AG04449 (cell line): ENCODE measurements at places on chromosomes 16 and 17.

GRCh38 chr17:33798308-33798707 is 456.8 kb upstream of the CCL2 start:
- no peak for DNase-seq

DNA sequence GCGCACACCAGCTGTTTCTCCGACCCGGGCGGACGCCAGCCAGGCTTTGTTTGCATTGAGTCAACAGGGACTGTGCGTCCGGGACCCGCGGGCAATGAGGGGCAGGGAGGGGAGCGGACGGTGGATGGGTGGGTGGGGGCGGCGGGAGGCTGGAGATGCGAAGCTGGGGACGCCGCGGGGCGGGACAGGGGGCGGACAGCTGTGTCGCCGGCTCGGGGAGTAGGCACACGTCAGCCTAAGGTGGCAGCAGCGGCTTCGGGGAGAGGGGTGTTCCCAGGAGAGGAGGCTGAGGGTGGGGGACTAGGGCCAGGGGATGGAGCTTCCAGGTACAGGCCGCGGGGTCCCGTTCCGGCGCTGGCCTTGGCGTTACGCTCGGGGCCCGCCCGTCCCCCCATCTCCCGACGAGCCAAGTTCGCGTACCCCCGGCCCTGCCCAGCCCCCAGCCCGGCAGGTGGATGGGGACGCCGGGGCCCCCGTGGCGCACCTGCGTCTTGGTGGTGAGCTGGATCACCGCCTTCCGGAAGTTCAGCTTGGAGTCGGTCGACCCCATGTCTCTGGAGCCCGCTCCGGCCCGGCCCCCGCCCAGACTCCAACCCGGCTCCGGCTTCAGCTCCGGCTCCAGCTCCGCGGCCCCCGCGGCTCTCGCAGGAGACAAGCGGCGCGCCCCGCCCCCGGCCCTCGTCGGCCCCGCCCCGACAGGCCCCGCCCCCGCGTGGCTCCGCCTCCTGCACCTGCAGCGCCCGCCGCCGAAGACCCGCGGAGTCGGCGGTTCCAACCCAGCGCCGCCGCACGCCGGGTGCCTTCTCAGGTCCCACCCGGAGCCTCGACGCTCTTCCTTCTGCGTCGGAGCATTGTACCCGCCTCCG is at the start of gene HID1:
Gene HID1 (minus strand): TSS at position 653 of the 866 bp plus-strand sequence. CDS start 103 bp downstream, at position 550.
- no peak for DNase-seq

DNA sequence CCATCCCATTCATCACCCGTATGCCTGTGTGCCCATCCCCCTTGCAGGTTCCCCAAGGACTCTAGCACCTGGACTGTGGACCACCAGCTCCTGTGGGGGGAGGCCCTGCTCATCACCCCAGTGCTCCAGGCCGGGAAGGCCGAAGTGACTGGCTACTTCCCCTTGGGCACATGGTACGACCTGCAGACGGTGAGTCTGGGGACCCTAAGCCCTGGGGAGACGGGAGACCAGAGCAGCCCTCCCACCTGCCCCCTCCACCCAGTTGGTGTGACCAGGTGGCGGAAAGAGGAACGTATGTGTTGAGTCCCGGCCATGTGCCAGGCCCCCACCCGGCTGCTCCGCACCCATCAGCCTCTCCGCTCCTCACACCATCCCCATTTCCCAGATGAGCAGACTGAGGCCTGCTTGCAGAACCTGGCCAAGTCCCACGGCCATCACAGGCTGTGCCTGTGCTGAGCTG is 15.6 kb downstream of the GAA start:
- DNase-seq = no peak

DNA sequence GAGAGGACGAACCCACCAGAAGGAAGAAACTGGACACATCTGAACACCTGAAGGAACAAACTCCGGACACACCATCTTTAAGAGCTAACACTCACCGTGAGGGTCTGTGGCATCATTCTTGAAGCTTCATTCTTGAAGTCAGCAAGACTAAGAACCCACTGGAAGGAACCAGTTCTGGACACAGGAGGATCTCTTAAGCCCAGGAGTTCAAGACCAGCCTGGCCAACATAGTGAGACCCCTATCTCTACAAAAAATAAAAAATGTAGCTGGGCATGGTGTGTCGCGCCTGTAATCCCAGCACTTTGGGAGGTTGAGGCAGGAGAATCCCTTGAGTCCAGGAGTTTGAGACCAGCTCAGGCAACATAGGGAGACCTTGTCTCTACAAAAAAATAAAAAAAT is 20.5 kb upstream of the WIPF2 start:
- DNase-seq = no peak

GRCh38 chr16:19213885-19214284 is 45.8 kb downstream of the SYT17 start:
- no peak for DNase-seq

DNA sequence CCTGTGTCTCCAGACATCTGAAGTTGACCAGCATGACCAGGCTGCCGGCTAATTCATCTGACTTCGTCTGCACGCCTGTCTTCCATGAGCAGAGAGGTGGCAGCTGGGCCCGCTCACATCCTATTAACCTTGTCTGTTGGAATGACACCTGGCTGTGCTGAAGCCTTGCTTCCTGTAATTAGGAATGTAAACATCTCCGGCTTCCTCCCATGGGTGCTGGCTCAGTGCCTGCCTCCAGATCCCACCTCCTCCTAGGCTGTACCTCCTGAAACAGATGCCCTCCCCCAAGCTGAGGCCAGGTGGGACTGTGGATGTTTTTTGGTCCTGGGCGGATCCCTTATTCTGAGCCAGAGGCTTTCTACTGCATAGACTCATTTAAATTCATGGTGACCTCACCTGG is 296.3 kb downstream of the HS3ST4 start:
- DNase-seq = no peak

DNA sequence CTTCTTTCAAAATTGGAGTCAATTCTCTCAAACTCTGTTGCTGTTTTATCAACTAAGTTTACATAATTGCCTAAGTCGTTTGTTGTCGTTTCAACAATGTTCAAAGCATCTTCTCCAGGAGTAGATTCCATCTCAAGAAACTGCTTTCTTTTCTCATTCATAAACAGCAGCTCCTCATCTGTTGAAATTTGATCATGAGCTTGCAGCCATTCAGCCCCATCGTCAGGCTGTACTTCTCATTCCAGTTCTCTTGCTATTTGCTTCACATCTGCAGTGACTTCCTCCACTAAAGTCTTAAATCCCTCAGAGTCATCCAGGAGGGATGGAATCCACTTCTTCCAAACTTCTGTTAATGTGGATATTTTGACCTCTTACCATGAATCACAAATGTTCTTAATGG is 230.6 kb downstream of the IRF8 start:
- no peak for DNase-seq
